Nephron progenitor cell (in vitro differentiated cells): ENCODE measurements at places on chromosomes 5 and 9.

DNA sequence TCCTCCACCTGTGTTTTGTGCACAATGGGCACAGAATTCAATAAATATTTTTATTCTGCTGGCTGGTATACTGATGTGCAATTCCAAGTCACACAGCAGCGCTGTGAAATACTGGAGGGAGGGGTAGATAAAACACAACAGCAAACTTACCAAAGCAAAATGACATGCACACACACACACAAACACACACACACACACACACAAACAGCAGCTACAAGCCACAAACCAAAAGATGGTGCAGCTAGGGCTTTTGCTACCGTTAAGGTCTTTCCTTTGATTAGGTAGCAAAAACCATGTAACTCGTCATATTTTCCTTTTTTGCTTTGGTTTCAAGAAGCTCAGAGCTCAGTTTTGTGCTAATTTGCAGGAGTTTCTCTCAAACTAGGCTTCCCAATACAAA is 1.8 kb upstream of the TBCA start:
- H3K4me3 ChIP-seq: no peak overlapping the region
- H3K27ac ChIP-seq: no peak overlapping the region
- H3K36me3 ChIP-seq: peaks cover 4% of the 10 kb centered on the region
- peaks cover 7% of the 10 kb centered on the region for H3K27me3 ChIP-seq
- DNase-seq: no peak

DNA sequence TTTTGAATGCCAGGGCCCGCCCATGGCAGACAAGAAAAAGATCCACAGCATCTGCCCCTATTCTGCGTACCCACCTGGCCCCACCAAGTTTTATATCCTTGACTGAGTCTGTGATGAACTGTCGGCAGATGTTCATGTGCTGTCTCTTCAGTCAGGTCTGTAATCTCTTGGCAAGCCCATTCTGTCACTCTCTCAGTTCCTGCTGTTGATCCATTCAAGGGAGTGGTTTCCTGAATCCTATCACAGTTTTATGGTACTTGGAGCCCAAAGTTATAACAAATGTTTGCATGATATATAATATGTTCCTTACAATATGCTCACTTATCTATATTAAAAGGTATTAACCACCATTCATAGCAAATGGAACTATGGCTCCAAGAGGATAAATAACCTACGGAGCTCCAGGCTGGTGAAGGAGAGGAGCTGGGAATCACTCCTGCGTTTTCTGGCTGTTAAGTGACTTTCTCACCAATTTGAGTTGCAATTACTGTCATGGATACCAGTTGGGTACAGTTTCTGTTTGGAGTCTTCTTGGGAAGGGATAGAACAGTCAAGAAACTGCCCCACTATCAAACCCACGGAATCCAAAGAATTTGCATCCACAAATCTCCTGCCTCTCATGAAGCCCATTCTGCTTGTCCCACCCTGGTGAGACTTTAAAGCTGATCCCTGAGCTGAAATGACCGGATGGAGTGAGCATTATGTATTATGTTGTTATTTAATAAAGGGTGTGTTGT is 103.4 kb upstream of the SPRY4 start:
- H3K4me3 ChIP-seq: no peak overlapping the region
- H3K4me1 ChIP-seq: peaks cover 75% of the 10 kb centered on the region
- no peak overlapping the region for H3K27ac ChIP-seq
- DNase-seq: no peak

DNA sequence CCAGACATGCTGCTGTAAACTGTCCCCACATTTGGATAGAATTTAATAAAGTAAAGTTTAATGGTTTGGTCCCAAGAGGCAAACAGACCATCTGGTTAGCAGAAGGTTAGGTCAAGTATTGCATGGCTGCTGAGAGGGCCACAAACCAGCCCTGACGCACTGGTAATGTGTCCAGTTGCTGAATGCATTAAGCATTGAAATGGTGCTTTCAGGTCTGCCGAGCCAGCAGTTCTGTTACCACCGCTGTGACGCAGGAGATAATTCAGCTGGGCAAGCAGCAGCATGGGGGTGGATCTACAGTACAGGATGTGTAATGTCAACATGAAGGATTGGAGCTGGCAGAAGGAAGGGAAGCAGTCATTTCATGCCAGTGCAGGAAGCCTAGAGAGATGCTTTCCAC is 16.0 kb downstream of the ZNF462 start:
- H3K4me1 ChIP-seq: peaks cover 50% of the 10 kb centered on the region
- no peak overlapping the region for H3K4me3 ChIP-seq
- DNase-seq: no peak
- H3K27ac ChIP-seq: peak overlapping the region; percentile 91
- peaks cover 91% of the 10 kb centered on the region for H3K36me3 ChIP-seq

DNA sequence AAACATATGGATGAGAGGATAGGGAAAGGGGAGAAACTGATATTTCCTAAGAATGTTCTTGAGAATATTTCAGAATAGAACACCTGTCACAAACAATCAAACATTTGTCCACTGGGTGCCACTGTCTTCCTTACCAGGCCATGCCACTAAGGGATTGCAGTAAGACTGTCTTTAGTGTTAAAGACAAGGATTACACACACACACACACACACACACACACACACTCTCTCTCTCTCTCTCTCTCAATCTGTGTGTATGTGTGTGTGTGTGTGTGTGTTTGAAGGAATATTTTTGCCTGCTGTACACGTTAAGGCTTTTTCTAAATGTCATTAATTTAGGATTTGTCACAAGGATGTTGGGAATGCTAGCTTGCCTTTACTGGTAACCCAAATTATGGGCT is 54.4 kb downstream of the CCDC192 start:
- DNase-seq: no peak
- no peak overlapping the region for H3K4me3 ChIP-seq
- H3K36me3 ChIP-seq: no peaks in the 10 kb centered on the region
- H3K4me1 ChIP-seq: peaks cover 18% of the 10 kb centered on the region

GRCh38 chr9:104572612-104573011 is 3.6 kb downstream of the OR13C8 start:
- no peak overlapping the region for H3K4me3 ChIP-seq
- no peaks in the 10 kb centered on the region for H3K4me1 ChIP-seq
- H3K36me3 ChIP-seq: no peaks in the 10 kb centered on the region
- no peak overlapping the region for H3K27ac ChIP-seq
- no peak for DNase-seq
